Stimulated activated CD8-positive, alpha-beta memory T cell treated with anti-CD3 and anti-CD28 coated beads, Interleukin-4, amount 100 ng/mL, for 1 hour (primary cell): ENCODE measurements at places on chromosomes 16 and 17.

DNA sequence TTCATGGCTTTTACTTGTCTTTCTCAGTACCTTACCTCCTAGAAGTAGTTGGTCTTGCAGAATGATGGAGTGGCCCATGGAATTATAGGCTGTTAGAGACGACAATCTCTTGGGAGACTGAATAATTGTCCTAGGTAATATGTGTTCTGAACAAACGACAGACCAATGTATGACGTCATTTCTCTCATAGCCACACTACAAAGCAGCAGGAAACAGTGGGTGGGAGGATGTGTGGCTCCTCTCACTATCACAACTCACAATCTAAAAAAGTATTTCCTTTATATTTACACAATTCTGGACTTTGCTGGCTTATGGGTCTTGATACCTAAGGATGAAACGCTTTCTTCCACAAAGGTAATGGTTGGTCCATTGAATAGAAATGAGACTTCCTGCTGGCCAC lies 183.9 kb downstream of the TOX3 start:
- DNase-seq = no peak

DNA sequence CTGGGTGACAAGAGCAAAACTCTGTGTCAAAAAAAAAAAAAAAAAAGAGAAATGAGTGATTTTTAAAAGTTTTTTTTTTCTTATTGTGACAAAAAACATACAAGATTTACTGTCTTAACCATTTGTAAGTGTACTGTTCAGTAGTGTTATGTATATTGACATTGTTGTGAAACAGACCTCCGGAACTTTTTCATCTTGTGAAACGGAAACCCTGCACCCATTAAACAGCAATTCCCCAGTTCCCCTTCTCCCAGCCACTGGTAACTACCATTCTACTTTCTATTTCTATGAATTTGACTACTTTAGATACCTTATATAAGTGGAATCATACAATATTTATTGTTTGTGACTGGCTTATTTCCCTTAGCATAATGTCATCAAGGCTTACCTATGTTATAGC lies 18.7 kb downstream of the DUS2 start:
- no peak for DNase-seq

DNA sequence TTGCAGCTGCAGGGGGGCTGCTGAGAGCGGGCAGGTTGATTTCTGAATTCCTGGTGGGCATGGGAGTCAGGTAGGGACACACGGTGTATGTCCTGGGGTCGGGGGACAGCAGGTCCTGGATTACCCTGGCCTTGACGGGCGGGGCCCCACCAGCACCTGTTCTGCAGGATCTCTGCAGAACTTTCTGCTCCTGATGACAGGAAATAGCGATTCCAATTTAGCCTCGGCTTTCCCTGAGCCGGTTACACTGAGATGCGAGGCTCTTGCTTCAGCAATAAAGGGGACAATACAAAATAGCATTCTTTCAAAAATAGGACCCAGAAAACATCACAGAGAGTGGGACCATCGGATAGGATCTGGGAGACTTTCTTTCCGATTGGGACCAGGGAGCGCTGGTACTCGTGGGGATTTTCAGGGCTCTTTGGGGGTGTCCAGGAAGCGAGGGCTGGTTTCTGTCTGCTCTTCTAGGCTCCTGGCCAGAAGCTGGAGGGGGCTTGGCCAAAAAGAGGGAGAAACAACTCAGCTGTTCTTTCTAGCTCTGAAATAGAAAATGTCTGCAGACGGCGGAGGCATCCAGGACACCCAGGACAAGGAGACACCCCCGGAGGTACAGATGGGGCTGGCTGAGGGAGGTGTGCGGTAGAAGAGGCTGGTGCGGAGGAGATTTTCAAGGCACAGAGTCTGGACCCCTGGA lies 642 bp downstream of the ZNF205 start:
- DNase-seq = no peak

GRCh38 chr17:40153603-40154236 lies 13.4 kb downstream of the CASC3 start:
- no peak for DNase-seq

DNA sequence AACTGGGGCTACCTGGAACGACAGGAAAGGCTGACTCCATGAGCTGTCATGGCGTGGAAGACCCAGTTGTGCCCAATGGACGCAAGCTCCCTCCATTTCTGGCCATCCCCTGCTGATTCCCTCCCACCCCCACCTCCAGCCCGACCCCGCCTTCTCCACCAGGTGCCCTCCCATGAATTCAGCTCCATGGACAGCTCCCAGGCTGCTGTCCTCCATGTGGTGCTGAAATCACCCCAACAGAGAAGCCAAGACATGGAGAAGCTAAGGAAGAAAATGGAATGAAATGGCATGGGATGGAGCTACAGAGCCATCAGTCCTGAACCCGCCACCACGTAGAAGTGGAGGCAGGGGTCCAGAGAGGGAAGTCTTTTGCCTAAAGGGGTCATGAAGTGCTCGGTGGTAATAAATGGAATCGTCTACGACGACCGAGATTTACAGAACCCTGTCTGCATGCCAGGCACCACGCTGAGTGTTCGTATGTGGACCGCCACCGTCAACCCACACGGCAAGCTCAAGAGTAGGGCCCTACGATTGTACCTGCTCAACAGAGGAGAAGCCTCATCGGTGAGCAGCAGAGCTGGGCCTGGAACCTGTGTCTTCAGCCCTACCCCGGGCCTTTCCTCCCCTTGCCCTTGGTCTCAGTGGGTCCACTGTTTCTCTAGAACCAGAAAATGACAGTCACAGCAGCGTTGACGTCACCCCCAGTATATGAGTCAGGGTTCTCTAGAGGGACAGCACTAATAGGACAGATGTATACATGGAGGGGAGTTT lies 9.3 kb upstream of the ZC3H18 start:
- no peak for DNase-seq

DNA sequence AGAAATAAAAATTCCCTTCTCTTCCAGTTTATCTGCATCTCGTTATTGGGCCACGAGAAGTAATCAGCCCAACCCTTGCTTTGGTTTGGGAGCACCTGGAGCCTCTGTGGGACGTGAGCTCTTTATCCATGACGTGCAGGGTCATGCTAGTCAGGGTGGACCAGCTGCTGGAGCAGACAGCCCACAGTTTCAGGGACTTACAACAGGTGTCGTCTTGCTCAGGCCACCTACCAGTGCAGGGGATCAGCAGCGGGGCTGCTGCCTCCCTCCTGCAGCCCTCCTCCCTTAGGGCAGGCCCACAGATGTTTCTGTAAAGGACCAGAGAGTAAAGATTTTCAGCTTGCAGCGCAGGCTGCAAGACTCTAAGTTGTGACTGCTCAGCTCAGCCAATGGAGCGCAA lies 16.9 kb downstream of the ADAD2 start:
- no peak for DNase-seq

- no peak for DNase-seq
These were observed 89.2 kb upstream of the BRD7 start for GRCh38 chr16:50457979-50458491.

DNA sequence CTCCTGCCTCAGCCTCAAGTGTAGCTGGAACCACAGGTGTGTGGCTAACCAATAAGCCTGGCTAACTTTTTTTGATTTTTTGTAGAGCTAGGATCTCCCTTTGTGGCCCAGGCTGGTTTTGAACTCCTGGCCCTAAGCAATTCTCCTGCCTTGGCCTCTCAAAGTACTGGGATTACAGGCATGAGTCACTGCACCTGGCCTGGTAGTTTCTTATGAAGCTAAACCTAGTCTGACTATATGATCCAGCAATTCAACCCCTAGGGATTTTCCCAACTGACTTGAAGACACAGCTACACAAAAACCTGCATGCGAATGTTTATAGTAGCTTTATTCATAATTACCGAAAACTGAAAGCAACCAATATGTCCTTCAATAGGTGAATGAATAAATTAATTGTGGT lies 176.2 kb upstream of the IRX3 start:
- DNase-seq = no peak

DNA sequence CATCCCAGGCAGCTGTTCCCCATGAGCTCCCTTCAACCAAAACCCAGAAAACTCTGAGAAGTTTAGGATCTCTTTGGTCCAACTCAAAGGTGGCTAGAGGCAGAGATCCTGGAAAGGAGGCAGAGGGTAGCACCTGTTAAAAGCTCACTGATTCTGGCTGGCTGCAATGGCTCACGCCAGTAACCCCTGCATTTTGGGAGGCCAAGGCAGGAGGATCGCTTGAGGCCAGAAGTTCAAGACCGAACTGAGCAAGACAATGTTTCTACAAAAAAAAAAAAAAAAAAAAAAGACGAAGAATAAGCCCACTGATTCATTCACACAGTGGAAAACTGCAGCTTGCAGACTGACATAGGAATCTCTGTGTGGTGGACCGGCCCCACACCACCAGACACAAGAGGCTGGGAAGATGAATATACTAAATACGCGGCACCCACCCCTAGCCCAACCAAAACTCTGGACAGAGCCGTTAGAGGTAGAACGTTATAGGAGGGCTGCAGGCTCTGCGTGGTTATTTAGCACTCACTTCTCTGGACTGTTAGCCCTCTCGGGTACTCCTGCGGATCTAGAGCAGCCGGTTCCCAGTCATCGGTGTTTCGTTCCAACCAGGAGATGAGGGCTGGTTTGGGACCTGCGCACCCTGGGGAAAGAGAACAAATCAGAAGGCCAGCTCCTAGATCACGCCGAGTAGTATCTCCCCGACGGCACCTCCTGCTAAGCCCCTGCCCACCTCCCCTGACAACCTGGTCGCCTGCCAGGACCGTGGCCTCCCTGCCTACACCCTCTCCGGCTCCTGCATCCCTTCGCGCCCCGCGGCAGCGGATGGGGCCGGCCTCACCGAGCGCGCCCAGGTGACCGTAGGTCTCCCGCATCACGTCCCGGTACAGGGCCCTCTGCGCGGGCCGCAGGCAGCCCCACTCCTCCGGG lies 925 bp downstream of the ZNF689 start:
- DNase-seq = no peak

DNA sequence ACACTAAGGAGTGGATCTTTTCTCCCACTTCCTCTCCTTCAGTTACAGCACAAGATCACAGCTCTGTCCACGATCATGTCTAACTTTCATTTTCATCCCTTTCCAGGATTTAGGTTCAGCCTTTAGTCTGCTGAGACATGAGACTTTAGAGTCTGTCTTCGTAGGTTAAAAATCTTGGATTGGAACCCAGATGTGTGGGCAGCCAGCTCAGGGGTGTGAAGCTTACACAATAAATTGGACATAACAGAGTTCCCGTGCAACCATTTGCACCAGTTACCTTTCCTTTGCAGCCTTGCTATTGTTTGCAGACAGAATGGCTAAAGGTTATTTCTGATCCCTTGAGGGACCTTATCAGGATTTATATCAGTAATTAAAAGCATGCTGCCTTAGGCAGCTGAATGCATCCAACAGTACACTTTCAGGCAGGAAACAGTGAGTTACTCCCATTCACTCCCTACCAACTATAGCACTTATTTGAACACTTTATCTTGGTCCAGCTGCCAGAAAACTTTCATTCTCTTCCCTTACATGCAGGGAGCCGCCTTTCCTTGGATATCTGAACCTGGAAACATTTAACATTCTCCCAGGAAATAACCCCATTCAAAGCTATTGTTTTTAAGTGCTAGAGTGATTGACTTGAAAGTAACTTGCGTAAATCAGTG lies 87.3 kb downstream of the TMEM100 start:
- DNase-seq = no peak

- no peak for DNase-seq
These were observed 1.6 kb upstream of the ASPA start for GRCh38 chr17:3474212-3474611.

DNA sequence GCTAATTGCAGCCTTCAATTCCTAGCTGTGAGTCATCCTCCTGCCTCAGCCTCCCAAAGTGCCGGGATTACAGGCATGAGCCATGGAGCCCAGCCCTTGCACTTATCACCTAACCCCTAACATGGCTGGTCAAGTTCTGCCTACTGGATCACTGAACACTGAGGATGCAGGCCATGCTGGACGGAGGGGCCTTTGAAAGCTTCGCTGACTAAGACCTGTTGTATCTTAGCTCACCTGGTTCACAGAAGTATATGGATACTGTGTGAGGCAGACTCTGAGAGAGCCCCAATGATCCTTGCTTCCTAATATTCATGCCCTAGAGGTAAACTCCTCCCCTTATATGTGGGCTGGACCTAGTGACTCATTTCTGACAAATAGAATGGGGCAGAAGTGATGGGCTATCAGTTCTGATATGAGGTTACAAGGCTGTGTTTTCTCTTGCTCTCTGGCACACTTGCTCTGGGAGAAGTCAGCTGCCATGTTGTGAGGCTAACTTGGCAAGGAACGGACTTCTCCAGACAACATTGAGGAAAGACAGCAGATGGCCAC lies 11.7 kb upstream of the TMIGD1 start:
- DNase-seq = no peak

DNA sequence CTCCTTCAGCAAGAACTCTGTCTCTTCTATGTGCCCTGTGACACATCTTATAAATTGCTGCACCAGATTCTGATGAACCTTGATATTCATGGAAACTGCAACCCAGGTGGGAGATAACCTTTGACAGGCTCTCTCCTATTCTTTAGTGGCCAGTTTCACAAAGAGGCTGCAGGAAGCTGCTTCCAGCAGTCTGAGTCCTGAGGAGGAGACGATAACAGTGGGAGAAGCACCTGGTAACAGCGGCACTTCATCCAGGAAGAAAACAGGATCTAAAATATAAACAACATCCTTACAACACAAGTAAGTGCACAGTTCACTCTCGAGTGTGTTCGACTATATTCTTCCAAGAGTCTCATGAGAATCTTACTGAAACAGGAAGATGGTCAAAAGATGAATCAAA lies 180.1 kb downstream of the MAP2K6 start:
- no peak for DNase-seq

DNA sequence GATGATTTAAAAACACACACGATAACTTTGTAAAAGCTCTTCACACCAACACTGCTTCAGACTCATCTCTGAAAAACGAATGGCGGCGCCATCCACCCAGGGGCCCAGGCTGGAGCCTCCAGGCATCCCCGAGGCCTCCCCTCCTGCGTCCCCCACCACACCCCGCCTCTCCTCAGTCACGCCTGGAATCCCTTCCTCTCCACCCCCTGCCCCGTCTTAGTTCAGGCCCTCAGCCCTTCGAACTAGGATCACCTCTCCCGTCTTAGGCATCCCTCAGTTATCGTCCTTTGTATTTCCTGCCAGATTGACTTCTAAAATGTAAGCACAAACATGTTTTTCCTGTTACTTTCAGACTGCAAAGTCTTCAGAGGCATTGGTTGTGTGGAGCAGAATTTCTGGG lies 58.3 kb downstream of the NDEL1 start:
- DNase-seq = no peak

DNA sequence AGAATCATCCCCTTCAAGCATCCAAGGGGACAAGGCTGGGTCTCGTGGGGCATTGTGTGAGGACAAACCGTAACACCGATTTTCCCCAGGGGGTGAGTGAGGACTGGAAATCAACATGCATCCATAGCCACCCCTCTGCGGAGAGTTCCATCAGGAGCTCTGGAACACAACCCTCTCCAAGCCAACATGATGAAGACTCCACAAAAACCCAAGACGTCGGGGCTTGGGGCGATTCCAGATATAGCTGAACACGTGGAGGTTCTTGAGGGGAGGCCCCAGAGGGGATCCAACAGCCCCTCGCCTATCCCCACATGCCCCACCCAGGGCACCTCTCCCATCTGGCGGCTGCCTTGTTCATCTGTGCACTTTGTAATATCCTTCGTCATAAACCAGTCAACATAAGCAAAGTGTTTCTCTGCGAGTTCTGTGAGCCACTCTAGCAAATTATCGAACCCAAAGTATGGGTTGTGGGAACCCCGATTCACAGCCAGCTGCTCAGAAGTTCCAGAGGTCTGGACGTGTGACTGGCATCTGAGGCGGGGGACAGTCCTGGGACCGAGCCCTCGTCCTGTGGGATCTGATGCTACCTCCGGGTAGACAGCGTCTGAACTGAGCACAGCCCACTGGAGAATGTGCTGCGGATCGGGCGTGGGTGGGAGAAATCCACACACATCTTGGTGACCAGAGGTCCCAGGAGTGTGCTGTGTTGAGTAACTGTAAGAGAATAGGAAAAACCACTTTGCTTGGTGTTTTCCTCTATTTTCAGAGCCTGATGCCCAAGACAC lies 55.5 kb downstream of the RPH3AL start:
- no peak for DNase-seq
